ENCODE measurements at places on chromosomes 5 and 9.

GRCh38 chr5:157362012-157362411 is 96.1 kb downstream of the CYFIP2 start:
- DNase-seq, result no peak

GRCh38 chr5:37859805-37860204 is 20.0 kb upstream of the GDNF start:
- DNase-seq, result no peak

DNA sequence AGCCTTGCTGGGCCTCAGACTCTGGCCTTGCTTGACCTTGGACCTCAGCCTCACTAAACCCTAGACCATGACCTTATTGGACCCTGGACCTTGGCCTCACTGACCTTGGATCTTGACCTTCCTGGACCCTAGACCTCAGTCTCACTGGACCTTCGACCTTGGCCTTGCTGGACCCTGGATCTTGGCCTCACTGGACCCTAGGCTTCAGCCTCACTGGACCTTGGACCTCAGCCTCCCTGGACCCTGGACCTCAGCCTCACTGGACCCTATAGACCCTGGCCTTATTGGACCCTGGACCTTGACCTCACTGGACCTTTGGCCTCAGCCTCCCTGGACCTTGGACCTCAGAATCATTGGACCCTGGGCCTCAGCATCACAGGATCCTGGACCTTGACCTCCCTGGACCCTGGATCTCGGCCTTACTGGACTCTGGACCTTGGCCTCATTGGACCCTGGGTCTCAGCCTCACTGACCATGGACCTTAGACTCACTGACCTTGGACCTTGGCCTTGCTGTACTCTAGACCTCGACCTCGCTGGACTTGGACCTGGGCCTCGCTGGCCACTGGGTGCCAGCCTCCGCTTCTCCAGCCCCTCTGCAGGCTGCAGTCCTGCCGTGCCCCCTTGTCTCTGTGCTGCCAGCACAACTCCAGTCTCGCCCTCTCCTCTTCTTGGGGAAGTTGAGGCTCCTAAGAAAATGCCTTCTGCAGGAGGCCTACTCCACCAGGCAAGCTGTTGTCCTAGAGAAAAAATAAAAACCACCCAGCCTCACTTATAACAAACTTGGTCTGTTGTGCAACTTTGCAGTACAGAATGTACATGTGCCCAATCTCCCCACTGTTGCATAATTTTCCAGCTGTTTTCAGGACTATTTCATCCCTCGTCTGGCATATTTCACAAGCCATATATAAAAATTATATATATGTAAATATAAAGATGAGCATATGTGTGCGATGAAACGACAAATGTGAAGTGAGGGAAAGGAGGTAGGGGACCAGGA is 11.0 kb upstream of the ADAMTS2 start:
- DNase-seq, result no peak

GRCh38 chr5:154900066-154900465 is 37.9 kb downstream of the GEMIN5 start:
- no peak for DNase-seq

GRCh38 chr9:17824616-17825264 is 245.9 kb downstream of the SH3GL2 start:
- DNase-seq, result peak; percentile 81

DNA sequence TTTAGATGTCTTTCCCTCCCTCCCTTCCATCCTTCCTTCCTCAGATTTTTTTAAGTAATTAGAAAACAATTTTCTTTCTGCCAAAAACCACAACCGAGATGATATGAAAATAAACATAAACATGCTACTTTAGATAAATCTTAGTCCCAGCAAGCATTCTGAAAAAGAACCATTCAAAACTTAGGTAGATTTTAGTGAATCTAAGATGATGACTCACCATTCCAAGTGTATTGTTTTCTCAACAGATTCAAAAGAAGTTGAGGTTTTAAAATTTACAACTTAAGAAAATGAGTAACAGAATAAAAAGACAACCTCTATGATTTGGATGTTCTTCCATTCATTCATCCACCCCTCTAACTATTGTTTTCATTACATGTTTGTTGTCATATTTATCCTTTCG is 465.1 kb downstream of the PDE4D start:
- no peak for DNase-seq

DNA sequence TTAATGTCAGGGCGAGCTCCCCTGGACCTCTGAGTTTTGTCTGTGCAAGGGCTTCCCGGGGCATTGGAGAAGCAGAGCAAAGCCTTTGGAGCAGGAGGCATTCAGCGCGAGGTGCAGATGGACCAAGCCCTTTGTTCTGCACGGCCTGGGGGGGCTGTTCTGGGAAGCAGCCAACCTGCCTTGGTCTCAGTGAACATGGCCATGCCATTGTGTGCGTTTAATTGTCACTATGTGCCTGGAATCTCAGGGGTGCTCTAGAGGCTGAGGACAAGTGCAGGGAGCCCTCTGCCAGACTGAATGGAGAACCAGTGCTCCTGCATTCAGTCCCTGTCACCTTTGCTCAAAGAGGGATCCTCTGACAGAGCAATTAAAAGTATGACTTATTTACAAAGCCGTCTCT is 329.4 kb downstream of the IRX1 start:
- DNase-seq, result no peak

GRCh38 chr9:4814913-4815312 is 22.2 kb downstream of the RCL1 start:
- DNase-seq, result no peak

GRCh38 chr9:79567671-79568098 is 4.1 kb upstream of the TLE4 start:
- DNase-seq, result no peak

- no peak for DNase-seq
These were observed 4.0 kb downstream of the RNF183 start for GRCh38 chr9:113298924-113299770.

DNA sequence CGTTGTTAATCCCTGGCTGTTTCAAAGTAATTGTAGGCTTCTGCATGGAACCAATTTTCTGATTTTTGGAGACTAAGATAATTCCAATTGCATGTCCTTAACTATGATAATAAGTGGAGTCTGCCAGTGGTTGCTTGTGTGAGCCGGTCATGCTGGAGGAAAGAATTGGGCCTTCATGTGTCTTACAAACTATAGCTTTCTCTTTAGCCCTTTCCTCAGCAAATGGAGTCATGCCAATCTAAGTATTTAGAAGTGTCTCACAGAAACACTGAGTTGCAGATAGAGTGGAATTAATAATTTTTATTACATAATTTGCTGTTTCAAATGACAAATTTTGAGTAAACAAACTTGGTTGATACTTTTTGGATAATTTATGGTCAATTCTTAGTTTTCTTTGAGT is 200.4 kb downstream of the FBXL7 start:
- no peak for DNase-seq

DNA sequence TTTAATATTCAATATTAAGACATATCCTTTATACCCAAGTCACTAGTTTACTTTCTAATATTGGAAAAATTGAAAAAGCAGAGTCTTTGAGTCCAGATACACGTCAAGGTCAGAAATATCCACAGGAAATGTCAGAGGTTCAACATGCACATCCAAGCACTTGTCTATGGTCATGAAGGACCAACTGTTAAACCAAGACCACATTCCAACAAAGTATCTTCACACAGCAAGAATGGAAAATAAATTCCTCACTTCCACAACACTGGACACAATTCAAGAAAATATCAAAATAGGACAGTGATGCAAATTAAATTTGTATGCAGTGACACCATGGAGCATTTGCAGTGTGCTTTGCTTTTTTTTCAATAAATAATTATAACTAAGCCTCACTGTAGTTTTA is 142.5 kb downstream of the GABRB2 start:
- no peak for DNase-seq

- DNase-seq, result no peak
These were observed 233.6 kb downstream of the MAST4 start for GRCh38 chr5:66829826-66830225.

DNA sequence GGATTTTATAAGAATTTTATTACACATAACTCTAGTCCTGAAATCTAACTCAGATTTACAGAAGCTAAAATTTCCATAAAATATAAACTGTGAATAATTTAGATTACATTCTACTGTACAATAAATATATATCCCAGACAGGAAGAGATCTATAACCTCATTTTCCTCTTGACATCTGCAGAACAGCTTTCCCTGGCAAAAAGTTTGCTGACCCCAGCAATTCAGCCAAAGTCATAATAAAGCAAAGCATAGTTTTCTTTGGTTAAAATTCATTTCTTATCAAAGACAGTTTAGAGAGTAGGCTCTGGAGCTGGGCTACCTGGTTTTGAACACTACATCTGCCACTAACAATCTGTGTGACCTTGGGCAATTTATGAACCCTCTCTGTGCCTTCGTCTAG is 372.5 kb downstream of the CAAP1 start:
- no peak for DNase-seq

- no peak for DNase-seq
These were observed 246.8 kb downstream of the ARHGAP26 start for GRCh38 chr5:143016777-143017516.

- DNase-seq, result no peak
These were observed 121.2 kb downstream of the PALM2AKAP2 start for GRCh38 chr9:109901201-109901600.

DNA sequence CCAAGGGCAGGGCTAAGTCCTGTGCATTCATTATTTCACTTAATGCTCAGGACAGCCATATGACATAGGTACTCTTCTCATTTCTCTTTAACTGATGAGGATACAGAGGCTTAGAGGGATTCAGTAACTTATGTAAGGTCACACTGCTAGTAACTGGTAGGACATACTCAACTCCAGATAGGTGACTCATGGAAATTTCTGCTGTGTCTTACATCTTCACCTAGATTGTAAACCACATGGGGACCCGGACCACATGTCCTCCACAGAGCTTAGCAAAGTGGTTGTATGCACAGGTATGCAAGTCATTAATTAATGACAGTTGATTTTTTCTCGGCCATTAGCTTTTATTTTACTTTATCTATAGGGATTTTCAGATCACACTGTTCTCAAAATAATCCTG is 29.3 kb downstream of the SLC1A1 start:
- DNase-seq, result no peak

DNA sequence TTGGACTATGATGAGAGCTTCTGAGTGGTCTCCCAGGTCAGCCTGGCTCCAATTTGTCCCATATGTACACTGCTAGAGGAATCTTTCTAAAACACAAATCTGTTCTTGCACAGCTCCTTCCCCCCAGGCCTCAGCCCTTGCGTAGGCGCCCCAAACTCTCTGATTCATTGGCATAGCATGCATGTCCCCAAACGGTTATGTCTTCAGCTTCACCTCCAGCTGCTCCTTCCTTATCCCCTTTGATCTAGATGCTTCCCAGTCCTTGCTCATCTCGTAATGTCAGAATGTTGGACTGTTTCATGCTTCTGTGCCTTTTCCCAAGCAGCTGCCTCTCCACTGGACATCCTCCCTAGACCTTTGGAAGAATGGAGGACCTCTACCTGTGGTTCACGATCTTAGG is 60.1 kb upstream of the BASP1 start:
- DNase-seq, result no peak

- DNase-seq, result peak; percentile 16
These were observed 43.4 kb upstream of the RGS7BP start for GRCh38 chr5:64462391-64462790.

- DNase-seq, result no peak
These were observed 590 bp downstream of the PCDHA6 start for GRCh38 chr5:140828362-140828737.

GRCh38 chr5:68404246-68404645 is 188.7 kb downstream of the PIK3R1 start:
- DNase-seq, result no peak

DNA sequence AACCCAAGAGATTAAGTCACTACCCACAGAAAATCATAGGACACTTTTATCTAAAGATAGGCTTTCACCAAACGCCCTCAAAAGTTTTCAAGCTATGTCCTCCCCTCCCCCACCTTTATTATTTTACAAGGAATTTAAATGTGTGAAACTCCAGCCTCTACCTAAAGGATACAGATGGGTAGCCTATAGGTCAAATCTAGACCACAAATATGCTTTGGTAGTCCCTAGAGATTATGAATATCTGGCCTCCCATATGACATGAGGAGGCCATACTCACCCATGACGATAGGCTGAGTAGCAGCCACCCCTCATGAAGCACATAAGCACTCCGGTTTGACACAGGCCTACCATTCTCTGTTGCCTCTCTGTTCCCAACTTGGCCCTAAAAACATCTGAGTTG is 11.9 kb downstream of the SIL1 start:
- no peak for DNase-seq

DNA sequence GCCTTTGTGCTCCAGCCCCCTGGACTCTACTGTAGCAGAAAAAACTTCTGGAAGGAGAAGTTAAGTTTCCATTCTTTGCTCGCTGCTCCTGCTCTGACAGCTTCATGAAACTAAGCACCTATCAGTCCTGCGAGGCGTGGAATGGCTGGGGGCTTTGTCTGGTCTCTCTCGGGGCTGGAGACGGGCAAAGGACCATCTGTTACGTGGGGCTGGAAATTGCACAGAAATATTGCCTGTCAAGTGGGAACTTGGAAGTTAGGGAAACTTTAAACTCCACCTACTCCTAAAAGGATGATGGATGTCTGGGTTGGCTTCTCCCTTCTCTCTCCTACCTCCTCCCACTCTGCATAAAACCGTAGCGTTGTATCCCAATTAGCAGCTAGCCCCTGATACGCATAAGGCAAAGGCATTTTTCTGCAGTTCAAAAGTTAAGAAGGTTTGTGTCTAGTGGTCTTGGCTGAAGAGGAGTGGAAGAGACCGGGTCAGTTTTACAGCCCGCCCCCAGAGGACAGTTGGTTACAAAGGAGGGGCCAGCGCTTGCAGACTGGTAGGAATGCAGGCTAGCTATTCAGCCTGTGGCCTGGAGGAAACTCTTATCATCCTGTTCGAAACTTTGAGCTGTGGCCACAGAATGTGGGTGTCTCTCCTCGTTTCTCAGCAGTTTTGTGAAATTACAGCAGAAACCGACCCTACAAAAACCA is 1.3 kb downstream of the FBXL7 start:
- DNase-seq, result no peak

- no peak for DNase-seq
These were observed 9.0 kb upstream of the AK1 start for GRCh38 chr9:127886401-127886972.

DNA sequence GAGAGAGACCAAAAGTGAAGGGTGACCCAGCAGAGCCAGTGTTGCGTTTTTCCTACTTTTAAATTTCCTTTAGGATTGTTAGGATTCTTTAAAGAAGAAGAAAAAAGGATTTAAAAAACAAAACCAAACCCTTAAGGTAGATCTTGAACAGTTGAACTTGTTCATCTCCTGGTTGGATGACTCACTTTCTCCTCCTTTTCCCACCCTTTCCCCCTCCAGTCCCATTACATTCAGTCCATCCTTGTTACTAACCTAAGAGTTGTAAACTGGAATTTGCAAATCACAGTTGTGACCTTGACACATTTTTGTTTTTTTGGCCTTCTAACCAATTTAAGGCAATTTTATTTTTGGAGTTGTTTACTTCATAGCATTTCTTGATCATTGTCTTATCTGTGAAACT is 289.2 kb downstream of the ARHGAP26 start:
- DNase-seq, result no peak

DNA sequence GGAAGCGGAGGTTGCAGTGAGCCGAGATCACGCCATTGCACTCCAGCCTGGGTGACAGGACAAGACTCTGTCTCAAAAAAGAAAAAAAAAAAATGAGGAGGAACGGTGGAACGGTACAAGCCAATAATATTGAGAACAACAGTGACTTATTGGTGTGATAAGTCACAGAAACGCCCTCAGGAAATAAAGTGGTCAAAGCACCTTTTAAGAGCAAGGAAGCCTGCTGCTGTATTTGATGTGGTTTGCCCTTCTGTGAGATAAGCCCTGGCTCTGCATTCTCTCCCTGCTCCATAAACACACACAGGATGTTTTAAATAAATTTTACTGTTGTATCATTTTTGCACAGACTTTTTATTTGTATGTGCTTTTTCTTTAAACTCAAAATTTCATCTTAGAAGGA is 269.9 kb upstream of the MSX2 start:
- DNase-seq, result no peak

- DNase-seq, result no peak
These were observed 17.3 kb downstream of the MOCS2 start for GRCh38 chr5:53092242-53092641.
